ENCODE measurements at places on chromosomes 2 and 18. TPM values are rescaled to one million over a fixed set of nuclear protein-coding genes. Genes with fewer than 3 reads are reported as not detected.

DNA sequence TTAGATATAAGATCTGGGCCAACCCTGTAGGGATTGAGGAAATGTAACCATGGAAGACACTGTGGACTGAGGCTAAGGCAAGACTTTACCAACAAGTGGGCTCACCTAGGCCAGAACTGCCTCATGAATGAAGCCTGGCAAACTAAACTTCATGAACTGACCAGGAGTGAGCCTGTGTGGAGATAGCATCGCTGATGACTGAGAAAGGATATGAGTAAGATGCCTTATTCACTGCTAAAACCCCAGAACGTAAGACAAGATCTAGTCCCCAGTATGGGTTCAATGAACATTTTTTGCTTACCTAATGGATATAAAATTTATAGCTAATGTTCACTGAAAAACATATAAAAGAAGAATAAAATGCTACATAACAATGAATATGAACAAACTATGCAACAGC is 399.8 kb downstream of the SATB2 start:
- DNase-seq: no peak

The SLC9A2 gene
- total RNA-seq: under 0.01 TPM

The CLEC4F gene
- total RNA-seq: not detected

DNA sequence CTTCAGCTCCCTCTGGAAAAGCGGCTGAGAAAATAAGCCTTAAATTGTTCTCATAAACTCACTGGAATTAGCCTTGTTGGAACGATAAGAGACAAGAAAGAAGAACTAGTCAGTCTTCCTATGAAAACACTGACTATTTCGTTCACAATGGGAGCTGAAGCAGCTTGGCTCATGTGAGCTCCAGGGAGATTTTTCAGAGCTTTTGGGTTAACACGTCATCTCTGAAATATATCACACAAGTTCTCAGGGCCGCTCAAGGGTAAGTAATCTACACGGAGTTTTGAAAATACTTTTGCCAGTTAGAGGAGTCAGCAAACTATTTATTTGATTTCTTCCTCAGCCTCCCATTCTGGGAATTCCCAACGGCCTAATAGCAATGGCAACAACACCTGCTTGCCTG is 316.2 kb upstream of the MGAT5 start:
- DNase-seq: no peak

DNA sequence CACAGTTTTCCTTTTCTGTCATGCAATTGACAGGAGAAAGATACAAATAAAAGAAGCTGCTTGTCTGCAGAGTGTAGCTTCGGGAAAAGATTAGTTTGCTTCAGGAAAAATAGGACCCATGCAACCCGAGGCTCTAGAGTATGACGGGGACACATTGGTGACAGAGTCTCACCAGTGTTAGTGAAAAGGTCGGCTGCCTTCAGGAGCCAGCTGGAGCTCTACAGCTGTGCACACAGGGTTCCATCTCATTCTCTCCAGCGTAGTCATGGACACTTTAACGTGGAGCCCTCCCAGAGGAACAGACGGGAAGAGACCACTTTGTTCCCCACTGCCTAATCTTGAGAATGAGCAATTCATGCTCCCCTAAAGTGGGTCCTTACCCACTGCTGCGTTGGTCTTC is 42.9 kb downstream of the FECH start:
- no peak for DNase-seq

DNA sequence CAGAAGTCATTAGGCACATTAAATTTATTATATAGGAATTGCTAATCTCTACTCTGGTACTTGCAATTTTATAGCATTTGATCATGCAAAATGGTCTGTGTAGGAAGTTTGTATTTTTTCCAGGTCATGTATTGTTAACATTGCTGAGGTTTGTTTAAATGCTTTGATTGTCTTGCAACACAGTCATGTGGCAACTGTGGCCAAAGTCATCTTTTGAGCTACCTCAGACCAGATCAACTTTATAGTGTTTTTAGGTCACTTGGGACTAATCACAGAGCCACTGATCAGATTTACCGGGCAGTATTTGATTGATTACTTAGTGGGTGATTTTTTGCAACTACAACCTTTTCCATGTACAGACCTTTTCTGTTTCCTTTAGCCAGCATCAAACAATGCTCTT is 3.7 kb downstream of the SERPINB5 start:
- peak; percentile 18 for DNase-seq

- DNase-seq: no peak
Measured at GRCh38 chr2:112182581-112183034, 44.4 kb downstream of the FBLN7 start.

The NEU4 gene
- total RNA-seq: not detected

The CHRNG gene
- not detected for total RNA-seq

GRCh38 chr2:97911206-97911921 is 84.4 kb downstream of the TMEM131 start:
- peak; percentile 49 for DNase-seq

DNA sequence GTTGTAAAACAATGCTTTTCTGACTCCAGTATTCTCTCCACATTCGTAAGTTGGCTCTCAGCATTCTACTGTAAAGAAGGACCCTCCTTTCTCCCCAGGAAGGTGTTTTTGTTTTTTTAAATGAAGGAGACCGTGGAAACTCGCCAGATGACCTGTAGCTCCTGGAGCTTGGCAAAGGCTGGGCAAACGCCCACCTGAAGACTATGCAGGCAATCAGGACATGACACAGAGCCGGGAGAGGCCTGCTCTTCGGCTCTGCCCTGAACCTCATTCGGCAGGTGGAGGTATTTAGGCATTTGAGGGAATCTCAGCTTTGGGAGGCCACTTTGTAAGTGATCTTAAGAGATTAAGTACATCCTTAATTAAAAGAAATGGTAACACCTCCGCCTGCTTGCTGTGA is 17.4 kb downstream of the CASP10 start:
- DNase-seq: no peak

- DNase-seq: peak; percentile 12
Measured at GRCh38 chr2:105781274-105781978, 36.7 kb downstream of the NCK2 start.

The SERPINB7 gene
- 25.0 TPM for total RNA-seq

- DNase-seq: no peak
Measured at GRCh38 chr2:151030663-151031230, 230.9 kb downstream of the RBM43 start.

DNA sequence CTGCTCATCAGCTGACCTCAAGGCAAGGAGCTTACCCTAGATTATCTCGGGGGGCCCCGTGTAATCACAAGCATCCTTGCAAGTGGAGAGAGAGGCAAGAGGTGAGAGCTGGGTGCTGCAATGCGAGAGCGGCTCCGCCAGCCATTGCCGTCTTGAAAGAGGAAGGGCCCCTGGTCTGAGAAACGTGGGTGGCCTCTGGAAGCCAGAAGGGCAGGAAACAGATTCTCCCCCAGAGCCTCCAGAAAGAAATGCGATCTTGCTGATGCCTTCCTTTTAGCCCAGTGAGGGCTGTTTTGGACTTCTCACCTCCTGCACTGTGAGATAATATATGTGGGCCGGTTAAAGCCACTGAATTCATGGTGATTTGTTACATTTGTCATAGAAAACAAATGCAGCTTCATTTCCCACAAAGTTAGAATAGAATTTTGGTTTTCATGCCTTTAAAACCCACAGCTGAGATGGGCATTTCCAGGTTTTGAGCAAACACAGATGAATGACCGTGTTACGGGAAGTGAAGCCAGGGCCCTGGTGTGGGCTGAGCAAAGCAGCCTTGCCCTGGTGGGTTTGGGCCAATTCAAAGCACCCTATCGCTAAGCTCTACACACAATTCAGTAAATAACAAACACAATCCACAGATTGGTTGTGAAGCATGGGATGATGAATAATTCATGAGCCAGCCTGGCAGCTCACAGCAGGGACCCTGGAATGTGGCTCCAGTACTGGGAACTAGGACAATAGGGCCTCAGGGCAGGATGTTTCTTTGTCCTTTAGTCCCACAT is 319.9 kb upstream of the HS6ST1 start:
- no peak for DNase-seq

DNA sequence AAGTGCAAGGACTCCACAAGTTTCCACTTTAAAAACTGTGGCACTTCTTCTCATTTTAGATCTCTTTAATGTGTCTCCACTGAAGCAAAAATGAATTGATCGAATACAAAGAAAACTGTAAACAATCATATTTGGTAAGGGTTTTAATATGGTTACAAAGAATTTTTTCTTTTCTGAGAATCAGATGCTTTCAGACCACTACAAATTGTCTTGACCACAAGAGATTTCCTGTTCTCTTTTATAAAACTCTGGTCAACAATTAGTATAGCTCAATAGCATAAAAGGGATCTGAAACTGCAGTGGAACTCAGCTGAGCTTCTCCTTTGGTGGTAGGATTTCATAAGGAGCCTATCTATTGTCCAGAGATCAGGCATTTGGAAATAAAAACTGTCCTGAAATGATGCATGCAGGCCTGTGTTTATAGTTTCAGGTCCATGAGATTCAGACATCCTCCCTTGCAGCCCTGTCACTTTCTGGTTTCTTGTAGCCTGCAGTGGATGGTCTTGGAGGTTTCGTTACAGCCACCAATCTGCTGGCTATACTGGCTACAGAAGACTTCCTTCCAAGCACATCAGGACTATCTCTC is 120.0 kb downstream of the DOCK10 start:
- no peak for DNase-seq

GRCh38 chr2:206845877-206846276 is 80.5 kb downstream of the FASTKD2 start:
- no peak for DNase-seq

The DNAJC5G gene
- not detected for total RNA-seq

DNA sequence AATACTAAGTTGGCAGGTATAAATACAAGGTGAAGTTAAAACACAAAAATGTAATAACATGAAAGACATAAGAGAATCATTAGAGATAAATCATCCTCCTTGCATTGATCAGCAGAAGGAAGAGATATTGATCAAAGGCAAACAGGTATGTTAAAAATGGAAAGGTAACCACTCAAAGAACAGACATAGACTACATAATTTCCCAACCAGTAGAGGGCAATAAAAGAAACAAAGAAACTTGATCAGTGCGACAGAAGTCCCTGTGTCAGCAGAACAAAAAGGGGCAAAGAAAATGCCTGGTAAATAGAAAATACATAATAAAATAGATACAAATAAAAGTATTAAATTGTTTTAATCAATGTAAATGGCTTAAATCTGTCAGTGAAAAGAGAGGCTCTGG is 53.6 kb downstream of the FAM228A start:
- peak; percentile 32 for DNase-seq

The RNU2-63P gene
- 26.9 TPM for total RNA-seq

- no peak for DNase-seq
Measured at GRCh38 chr2:186302263-186302662, 183.8 kb upstream of the ZC3H15 start.

- no peak for DNase-seq
Measured at GRCh38 chr2:11552260-11552638, 18.4 kb downstream of the GREB1 start.

GRCh38 chr2:95115418-95115817 is 6.2 kb downstream of the MRPS5 start:
- peak; percentile 67 for DNase-seq

The HOXD8 gene
- not detected for total RNA-seq

DNA sequence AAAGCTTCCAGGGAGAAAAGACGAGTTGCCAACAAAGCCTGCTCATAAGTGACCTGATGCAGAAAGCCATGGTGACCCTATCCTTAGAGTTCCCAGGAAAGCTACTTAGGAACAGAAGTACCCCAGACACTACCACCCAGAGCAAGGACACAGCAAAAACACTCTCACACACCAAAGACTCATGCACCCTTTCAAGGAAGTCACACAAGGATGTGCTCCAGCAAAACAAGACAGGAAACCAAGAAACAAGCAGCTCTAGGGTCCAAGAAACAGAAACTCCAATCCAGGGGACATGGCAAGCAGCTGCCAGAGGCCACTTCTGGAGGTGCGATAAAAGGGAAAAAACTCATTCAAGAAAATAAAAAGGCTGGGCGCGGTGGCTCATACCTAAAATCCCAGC is 5.7 kb downstream of the KIF1A start:
- DNase-seq: no peak

- DNase-seq: no peak
Measured at GRCh38 chr2:124026503-124026902, 1.4 kb downstream of the CNTNAP5 start.

DNA sequence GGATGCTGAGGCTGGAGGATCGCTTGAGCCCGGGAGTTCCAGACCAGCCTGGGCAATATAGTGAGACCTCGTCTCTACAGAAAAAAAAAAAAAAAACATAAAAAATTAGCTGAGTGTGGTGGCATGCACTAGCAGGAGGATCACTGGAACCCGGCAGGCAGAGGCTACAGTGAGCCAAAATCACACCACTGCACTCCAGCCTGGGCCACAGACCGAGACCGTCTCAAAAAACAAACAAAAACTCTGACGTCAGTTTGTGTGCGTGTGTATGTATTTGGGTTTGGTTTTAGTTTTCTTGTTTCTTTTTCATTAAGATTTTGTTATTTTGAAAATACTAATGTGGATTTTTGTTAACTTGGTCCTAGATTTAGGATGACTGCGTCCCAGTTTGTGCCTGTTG is 19.0 kb downstream of the CEP68 start:
- no peak for DNase-seq

The CPLX4 gene
- total RNA-seq: not detected

GRCh38 chr2:88443353-88443938 is 9.0 kb downstream of the FOXI3 start:
- DNase-seq: no peak

The CRYGB gene
- not detected for total RNA-seq

GRCh38 chr18:76750269-76750668 is 72.1 kb upstream of the ZNF236 start:
- no peak for DNase-seq

DNA sequence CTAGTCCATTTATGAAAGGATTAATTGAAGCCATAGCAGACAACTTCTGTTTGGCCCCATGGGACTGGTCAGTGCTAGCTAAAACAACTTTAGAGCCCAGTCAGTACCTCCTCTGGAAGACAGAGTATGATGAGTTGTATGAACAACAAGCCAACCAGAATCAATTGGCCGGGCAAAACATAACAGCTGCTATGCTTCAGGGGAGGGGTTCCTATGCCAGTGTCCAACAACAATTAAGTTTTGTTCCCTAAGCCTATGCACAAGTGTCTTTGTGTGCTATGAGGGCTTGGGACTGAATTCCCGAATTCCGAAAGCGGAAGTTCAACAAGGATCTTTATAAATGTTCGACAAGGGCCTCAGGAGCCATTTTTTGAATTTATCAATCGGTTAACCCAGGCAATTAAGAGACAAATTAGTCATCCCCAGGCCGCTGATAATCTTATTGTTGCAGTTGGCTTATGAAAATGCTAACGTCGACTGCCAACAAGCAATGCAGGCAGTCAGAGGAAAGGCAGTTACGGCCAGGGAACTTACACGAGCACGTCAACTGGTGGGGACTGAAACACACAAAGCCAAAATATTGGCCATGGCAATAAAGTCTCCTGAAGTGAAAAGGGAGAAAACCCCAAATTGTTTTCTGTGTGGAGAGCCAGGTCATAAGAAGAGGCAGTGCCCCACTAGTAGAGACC is 57.9 kb downstream of the ZNF638 start:
- DNase-seq: no peak
